Stimulated activated CD8-positive, alpha-beta memory T cell treated with anti-CD3 and anti-CD28 coated beads, Interleukin-15, amount 100 ng/mL, for 24 hours (primary cell): ENCODE measurements at places on chromosomes 16 and 17.

GRCh38 chr17:2040942-2041560 lies 771 bp upstream of the OVCA2 start:
- no peak for DNase-seq

DNA sequence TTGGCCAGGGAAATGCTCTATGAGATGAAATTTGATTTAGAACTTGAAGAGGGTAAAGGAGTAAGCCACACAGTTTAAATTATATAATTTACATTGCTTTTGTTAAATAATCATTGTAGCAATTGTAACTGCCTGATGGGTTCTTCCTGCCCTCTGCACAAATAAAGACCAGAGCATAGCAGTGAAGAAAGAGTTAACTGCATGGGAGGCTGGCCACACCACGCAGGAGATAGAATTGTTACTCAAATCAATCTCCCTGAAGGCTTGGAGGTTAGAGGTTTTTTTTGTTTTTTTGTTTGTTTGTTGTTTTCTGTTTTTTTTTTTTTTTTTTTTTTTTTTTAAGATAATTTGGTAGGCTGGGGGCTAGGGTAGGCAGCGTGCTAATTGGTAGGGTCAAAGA lies 467.0 kb upstream of the GOT2 start:
- DNase-seq, result no peak

- DNase-seq, result no peak
Observed at GRCh38 chr17:7217113-7217987, 2.3 kb downstream of the DLG4 start.

DNA sequence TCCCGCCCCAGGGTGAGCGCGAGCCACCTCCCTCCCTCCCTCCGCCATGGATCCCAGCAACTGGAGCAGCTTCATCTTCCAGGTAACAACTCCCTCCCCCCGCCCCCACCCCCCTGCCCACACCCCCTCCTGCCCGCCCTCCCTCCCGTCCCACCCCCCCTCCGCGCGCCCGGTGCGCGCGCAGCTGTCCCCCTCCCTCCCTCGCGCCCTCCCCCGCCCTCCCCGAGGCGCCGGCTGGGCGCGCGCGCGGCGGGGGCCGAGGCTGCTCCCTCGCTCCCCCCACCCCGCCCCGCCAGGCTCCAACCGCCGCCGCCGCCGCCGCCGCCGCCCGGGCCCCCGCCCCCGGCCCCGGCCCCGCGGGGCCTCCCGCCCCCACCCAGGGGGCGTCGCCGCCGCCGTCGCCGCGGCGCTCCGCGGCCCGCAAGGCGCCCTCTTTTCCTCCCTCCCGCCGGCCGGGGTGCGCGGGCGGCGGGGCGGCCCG lies at the start of gene MAZ:
MAZ (plus strand) TSS at position 431 of the 481 bp plus-strand sequence. CDS start 173 bp downstream, outside the sequence.
- DNase-seq, result peak; percentile 49

DNA sequence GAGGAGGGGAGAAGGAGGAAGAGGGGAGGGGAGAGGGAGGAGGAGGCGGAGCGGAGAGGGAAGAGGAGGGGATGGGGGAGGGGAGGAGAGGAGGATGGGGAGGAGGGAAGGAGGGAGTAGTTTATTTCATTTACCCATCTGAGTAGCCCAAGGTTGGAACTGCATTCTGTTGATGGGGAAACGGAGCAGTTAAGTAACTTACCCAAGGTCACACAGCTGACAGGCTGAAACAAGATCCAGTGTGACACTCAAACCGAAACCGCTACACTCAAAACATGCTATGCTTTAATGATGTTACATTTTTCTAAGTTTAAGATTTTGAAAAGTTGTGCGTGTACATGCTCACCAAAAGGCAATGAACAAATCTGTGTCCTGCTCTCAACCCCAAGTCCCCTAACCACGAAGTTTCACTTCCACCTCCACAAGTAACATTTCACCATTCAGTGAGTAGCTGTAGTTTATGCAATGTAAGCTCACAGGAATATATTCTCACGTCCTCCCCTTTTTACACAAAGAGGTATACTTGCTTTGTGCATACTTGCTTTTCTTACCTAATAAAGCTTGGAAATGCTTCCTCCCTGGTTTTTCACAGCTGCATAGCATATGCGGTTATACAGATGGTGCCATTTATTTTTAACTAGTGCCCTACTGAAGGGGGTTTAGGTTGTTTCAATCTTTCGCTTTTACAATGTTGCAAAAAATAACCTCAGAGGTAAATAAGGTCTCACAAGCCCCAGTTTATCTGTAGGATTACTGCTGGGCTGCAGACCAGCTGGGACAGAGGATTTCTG lies 275.3 kb downstream of the PARN start:
- DNase-seq, result no peak

GRCh38 chr16:75996491-75996890 lies 270.2 kb upstream of the CPHXL start:
- DNase-seq, result no peak

GRCh38 chr17:68734187-68734900 lies 133.2 kb upstream of the FAM20A start:
- no peak for DNase-seq

DNA sequence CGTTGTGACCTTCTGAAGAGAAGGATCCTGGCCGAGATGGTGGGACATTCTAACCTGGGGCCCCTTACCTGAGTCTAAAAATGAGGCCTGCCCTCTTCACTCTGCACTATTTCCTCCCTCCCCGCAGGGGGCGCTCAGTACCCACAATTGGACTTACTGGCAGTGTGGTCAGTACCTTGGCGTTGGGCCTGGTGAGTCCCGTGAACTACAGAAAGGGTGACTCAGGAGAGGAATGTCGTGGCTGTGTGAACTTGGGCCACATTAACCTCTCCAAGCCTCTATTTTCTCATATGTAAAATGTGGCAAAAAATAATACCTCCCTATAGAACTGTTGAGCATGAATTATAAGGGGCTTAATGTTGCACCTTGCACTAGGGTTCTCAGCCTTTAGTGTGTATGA lies 3.9 kb downstream of the RSAD1 start:
- DNase-seq, result peak; percentile 51

DNA sequence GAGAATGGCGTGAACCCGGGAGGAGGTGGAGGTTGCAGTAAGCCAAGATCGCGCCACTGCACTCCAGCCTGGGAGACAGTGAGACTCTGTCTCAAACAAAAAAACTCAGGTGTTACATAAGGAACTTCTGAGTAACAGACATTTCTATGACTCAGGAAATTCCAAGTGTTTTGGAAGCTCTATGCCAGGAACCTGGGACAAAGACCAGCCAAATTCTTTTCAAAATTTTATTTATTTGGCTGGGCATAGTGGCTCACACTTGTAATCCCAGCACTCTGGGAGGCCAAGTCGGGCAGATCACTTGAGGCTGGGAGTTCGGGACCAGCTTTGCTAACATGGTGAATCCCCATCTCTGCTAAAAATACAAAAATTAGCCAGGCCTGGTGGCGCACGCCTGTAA lies 5.2 kb upstream of the SH2B1 start:
- no peak for DNase-seq

DNA sequence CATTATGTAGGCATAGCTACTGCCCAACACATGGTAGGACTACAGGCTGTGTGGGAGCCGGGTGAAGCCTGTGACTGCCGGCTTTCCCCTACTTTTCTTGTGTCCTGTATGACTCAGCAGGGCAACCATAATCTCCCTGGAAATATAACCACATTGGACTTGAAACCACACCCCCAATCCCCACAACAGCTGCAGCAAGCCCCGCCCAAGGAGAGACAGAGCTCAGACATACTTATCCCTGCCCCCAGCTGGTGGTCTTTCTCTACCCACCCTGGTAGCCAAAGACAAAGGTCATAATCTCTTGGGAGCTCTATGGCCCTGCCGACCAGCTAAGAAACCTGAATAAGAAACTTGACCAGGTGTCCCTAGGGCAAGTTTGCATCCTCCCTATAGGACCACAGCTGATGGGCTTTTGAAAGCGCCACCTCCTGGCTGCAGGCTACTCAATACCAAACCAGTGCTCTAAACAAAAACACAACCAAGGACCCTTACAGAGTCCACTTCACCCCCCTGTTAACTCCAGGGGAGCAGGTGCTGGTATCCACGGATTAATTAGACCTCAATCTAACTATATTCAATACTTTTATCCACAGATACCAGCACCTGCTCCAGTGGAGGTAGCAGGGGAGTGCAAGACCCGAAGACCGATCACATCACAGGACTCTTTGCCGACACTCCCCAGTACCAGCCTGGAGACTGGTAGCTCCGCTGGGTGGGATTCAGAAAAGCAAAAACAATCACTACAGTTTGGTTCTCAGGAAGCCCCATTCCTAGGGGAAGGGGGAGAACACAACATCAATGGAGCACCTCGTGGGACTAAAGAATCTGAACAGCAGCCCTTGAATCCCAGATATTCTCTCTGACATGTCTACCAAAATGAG lies 91.2 kb downstream of the IRX5 start:
- DNase-seq, result no peak

DNA sequence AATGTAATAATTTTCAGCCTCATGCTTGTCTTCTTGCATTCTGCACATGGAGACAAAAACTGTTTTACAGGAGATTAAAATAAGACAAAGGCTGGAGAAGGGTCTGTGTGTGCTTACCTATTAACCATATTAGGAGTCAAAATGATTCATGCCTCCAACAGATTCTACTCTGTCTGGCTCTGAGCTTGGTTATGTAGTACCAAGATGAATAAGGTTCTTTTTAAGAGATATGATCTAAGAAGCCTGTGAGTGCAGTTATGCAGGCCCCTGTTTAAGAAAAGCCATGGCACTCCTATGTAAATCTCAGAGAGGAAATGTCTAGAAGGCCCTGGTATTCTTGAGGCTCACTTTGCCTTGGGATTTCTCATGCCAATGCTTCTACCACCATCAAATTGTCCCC lies 486.6 kb upstream of the CDH11 start:
- no peak for DNase-seq

- no peak for DNase-seq
Observed at GRCh38 chr16:81723098-81723723, 55.9 kb upstream of the PLCG2 start.

- DNase-seq, result no peak
Observed at GRCh38 chr17:46158323-46159296, 34.6 kb downstream of the KANSL1 start.

DNA sequence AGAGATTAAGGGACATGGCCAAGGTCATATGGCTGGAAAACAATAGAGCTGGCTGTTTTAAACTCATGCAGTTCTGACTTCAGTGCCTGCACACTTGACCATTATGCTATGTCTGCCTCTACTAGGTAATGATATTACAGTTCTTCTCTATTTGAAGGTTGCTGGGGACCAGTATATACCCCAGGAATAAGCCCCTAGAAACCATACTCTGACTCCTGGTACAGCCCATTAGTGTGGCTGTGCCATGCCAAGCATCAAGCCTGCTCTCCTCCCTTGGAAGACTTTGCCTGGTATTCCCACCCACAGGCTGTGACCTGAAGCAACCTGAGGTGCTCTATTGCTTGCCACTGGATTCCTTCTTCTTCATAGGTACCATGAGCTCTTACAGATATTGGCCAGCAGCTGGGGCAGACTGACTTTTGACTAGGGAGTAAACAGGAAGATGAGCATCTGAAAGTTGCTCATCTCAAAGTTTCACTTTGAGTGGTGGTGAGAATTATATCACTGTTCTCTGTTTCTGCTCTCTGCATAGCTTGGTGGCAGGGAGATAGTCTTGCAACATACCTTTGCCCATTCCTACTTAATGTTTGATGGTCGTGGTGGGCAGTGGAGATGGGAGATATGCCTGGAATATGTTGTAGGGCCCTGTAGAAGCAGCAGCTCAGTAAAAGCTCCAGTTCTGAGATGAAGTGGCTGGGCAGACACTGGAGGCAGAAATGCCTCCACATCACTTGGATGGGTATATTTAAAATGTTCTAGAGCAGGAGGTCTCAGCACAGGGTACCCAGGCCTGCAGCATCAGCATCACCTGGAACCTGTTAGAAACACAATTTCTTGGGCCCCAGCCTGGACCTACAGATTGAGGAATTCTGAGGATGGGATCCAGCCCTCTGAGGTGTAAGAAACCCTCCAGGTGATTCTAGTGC lies 274.7 kb downstream of the HS3ST4 start:
- DNase-seq, result no peak

- DNase-seq, result no peak
Observed at GRCh38 chr17:30232824-30233427, 2.6 kb downstream of the SLC6A4 start.

DNA sequence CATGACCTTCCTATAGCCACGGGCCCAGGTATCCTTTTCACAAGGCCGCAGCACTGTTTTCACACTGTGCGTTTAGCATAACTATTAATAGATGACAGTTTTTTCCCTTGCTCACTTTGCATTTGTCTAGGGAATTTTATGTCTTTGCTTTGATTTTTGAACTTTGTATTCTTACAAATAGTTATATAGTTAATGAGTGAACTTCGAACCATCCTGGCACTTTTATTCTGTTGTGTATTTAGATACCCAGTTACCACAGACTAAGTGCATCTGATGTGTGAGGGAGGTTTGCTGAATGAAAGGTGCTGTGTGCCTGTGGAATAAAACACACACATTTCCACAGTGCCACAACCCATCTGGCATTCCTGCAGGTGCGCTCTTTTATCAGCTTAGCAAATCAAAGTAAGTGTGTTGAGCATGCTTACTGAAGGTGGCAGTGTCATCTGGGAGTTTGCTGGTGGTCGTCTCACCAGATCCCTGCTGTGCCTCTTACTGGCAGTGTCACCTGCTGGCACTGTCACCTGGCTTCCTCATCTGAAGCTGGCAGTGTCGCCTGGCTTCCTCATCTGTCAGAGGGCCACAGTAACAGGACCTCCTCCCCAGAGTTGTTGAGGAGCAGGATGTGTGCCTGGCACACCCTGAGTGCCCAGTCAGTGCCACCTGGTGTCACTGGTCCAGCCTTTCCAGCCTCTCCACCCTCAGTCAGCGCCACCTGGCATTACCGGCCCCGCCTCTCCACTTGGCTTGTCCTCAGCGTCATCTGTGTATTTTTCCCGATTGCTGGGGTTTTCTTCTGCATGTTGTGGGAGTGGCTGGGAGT lies 37.6 kb downstream of the USP10 start:
- DNase-seq, result no peak

DNA sequence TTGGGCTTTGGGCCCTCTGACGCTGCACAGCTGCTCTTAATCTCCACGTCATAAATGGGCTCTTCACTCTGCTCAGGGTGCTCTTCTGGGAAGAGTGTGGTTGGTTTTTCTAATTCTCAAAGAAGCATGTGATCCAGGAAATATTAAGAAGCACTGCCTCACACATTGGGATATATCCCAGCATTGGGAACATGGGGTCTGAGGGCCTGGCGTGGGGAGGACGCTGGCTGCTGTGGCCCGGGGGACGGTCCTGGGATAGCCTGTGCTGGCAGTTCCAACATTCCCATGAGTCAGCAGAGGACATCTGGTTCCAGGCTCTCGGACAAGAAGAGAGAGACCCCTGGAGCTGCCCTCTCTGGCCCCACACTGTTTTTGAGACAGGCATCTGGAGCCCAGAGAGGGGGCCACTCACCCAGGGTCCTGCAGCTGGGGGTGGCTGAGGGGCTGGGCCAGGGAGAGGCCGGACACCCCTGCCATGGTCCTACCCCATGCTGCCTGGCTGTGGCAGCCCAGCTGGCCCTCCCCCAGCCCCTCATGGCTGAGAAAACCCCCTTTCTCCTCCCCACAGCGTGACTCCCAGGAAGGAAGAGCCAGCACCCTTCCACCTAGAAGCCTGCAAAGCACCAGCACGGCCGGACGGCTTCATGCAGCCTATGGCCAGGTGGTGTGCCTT lies 58.8 kb downstream of the NT5M start:
- DNase-seq, result no peak

GRCh38 chr17:75130632-75131277 lies 787 bp downstream of the NT5C start:
- DNase-seq, result no peak
